ENCODE measurements at places on chromosomes 1 and 21.

GRCh38 chr1:37901191-37901892 lies 42.0 kb upstream of the MTF1 start:
- no peak for DNase-seq

DNA sequence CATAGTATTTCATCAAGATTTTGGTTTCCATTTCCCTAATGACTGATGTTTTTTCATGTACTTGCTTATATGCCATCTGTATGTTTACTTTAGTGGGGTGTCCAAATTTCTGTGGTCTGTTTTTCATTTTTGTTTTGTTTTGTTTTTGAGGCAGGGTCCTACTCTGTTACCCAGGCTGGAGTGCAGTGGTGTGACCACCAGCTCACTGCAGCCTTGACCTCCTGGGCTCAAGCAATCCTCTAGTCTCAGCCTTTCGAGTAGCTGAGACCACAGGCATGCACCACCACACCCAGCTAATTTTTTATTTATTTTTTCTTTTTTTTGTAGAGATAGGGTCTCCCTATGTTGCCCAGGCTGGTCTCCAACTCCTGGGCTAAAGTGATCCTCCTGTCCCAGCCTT lies 378.0 kb upstream of the VAMP3 start:
- DNase-seq: no peak

DNA sequence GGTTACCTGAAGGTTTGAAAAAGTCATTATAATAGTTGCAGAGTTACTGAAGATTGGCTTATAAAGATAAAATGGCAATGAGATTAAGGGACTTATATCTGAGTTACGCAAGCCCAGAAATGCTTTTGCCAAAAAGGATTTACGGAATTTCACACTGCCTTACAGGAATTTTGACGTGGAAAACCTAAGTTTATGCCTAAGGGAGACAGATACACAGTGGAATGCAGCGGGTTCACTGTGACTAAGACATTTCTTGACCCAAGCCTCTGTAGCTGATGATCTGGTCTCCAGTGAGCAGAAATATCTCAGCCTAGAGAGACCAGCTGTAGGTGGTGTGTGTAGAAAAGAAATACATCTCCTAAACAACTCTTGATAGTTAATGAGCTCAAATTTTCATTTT lies 10.1 kb upstream of the EXO1 start:
- no peak for DNase-seq

DNA sequence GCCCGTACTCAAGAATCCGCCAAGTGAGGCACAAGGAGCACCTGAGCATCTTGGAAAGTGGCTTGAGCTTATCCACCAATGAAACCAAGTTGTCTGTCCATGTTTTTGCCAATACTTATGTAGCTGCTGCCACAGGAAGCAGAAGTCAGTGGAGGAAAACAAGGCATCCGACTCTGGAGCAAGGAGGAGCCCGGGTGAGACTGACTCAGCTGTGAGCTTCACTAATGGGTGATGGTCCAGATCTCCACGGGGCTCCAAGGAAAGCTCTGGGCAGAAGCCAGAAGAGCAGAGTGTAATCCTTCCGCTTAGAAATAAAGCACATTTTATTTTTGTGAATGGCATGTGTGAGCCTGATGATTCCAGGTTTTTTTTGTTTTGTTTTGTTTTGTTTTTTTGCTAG lies 12.3 kb upstream of the SSR2 start:
- DNase-seq: no peak

DNA sequence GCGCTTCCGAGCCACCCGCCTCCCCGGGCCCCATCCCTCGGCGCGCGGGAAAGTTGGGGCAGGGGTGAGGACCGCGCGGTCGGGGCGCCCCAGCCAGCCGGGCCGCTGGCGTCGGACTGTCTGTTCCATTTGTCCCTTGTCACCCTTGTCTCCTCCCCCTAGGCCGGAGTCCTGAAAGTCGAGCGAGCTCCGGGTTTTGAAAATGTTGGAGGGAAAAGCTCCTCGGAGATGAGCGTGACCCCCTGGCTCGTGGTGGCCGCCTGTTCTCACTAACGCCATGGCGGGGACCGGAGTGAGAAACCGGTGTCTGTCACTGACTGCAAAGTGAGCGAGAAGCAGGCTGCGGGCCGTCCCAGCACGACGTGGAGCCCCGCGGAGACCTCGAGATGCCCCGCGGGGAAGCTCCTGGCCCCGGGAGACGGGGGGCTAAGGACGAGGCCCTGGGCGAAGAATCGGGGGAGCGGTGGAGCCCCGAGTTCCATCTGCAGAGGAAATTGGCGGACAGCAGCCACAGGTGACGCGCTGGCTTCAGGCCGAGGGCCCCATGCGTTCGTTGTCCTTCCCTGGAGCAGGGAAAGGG lies 491 bp downstream of the PER3 start:
- DNase-seq: no peak

- no peak for DNase-seq
These were observed 22.8 kb downstream of the MRAP start for GRCh38 chr21:32321480-32321879.

DNA sequence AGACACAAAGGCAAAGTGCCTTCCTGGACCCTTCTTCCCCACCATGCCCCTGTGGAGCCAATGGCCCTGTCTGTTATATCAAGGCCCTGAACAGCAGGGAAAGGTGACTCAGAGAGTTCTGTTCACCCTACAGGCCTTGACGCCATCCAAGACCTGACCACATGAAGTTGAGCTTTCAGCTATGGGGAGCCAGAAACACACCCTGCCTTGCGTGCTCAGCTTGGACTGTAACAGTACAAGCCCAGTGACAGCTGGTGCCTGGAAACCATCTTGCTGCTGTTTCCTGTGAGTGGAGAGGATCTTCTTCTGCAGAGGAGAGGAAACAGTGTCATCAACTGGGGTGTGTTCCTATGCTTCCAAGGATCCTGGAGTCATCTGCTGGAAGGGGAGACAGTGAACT lies 165.0 kb upstream of the IRF2BP2 start:
- no peak for DNase-seq

DNA sequence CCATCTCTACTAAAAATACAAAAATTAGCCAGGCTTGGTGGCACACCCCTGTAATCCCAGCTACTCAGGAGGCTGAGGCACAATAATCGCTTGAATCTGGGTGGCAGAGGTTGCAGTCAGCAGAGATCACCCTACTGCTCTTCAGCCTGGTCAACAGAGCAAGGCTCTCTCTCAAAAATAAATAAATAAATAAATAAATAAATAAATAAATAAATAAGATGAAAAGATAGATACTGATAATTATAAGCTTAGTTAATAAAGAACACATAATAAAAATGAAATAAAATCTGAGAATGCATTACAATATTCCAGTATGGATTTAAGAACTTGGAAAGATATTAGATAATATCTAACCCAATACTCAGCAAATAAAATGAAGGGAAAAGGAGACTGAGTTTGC lies 235.9 kb upstream of the DAB1 start:
- no peak for DNase-seq

GRCh38 chr1:21617126-21617738 lies 51.9 kb downstream of the RAP1GAP start:
- no peak for DNase-seq

All from cortex of kidney (tissue), 1 donor.